ENCODE measurements at places on chromosomes 11 and 22.
A peak's percentile ranks its signal among the peaks of the same experiment; 100 is the strongest.

- DNase-seq = no peak
Measured at GRCh38 chr22:43838571-43839307, 23.6 kb downstream of the SULT4A1 start.

GRCh38 chr11:110475671-110476070 lies 45.9 kb downstream of the FDX1 start:
- no peak for DNase-seq

- no peak for DNase-seq
Measured at GRCh38 chr11:114977651-114978050, 299.3 kb downstream of the NXPE2 start.

GRCh38 chr11:6240781-6241180 lies 1.9 kb downstream of the CNGA4 start:
- no peak for DNase-seq

GRCh38 chr11:108199446-108200321 lies 22.8 kb downstream of the NPAT start:
- DNase-seq = peak; percentile 15

GRCh38 chr11:118623269-118623655 lies 15.8 kb downstream of the PHLDB1 start:
- DNase-seq = no peak

DNA sequence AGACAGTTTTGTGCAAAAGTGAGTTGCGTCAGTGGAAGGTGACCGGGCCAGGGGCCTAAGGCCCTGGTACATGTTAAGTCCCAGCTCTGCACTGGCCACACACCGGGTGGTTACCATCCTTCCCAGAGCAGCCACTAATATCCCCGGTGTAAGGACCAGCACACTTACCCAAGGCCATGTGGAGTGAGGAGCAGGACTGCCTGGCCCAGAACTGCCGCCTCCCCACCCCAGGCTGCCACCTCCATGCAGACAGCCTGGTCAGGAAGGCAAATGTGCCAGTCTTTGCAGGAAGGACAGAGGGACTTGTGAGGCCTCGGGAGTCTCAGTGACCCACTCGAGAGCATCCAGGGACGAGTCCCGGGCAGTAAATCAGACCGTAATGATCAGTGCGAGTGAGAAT lies 102.9 kb downstream of the MORC2 start:
- no peak for DNase-seq

DNA sequence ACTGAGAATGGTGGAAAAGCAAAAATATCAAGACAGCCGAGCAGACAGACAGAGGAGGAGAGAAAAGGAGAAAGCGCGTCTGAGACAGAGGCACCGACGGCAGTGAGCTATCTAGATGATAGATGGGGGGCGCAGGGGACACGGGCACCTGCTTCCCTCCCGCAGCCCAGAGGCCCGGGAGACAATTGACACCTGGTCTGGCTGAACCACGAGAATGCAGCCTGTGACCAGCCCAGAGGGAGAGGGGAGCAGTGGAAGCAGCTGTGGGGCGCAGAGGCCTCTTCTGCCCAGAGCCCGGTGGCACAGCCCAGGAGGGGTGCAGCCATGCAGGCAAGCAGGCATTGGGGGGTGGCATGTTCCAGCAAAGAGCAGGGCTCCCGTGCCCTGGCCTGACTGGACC lies 48.2 kb downstream of the ELFN2 start:
- DNase-seq = no peak

GRCh38 chr11:7516475-7516874 lies 2.7 kb downstream of the PPFIBP2 start:
- no peak for DNase-seq

GRCh38 chr11:61505640-61506155 lies 2.9 kb upstream of the LRRC10B start:
- DNase-seq = no peak

- no peak for DNase-seq
Measured at GRCh38 chr11:5556596-5557188, 8.4 kb upstream of the OR52H1 start.

DNA sequence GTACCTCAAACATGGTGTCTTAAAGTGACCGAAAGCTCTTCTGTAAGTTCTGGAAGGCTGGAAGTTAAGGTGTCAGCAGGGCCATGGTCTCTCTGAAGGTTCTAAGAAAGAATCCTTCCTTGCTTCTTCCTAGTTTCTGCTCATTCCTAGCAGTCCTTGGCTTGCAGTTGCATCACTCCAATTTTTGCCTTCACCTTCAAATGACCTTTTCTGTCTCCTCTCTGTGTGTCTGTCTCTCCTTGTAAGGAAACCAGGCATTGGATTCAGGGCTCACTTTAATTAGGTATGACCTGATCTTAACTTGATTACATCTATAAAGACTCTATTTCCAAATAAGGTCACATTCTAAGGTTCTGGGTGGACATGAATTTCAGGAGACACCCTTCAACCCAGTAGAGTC lies 8.7 kb downstream of the AASDHPPT start:
- DNase-seq = no peak

GRCh38 chr11:67438158-67438902 lies 848 bp upstream of the PTPRCAP start:
- no peak for DNase-seq

DNA sequence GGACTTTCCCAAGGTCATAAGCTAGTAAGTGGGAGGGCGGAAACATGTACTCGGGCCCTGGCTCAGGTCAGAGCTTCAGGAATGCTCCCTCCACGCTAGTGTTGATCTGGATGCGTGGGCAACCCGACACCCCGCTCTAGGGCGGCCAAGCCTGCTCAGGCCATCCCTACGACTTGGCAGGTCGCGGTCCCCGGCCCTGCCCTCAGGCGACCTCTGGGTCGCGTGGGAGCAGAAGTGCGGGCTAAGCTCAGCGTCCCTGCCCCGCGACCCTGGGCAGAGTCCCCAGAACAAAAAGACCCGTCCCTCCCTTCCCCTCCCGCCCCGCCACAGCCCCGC lies 781 bp upstream of the TEF start:
- DNase-seq = peak; percentile 83

GRCh38 chr11:9681583-9682372 lies 17.9 kb downstream of the SWAP70 start:
- no peak for DNase-seq

- DNase-seq = peak; percentile 86
Measured at GRCh38 chr11:74636630-74637184, 44.3 kb downstream of the POLD3 start.

DNA sequence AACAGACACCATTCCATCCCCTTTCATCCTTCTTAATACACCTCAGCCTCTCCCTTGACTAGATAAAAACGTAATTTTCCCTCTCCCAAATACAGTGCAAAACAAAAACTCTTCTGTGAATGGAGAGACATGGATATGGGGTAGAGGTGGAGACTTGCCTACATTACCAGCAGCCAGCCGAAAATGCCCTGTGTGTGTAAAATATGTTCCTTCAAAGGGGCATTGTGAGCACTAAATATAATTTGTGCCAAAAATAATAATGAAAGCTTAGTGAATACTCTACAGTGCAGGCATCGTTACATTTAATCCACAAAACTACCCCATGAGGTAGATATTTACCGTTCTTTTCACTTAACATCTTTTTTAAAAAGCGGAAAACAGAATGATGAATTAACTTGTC lies 1.0 kb upstream of the TRIM44 start:
- no peak for DNase-seq

DNA sequence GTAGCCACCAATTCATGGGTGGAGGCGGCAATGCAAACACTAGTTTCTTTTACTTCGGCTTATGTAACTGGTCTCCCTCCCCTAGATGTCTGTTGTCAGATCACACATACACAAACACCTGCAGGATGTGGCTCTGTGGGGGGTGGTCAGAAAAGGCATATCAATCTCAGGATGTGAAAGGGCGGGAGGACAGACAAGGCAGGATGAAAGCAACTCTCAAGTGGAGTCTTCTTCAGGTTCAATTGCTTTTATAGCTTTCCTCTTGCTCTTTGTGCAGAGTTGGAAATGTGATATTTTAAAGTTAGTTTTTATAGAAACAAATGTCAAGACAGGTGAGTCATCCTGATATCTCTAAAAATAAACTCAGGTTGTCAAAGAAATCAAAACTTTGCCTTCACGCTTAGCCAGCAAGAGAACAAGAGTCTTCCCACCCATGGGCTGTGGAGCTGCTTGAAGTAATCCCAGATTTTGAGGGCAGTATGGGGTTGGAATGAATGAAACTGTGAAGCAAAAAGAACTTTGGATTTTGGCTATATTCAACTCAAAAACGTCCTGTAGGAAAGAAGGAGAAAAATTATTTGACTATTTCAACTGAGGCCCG lies 423.4 kb downstream of the GUCY1A2 start:
- DNase-seq = no peak

GRCh38 chr22:43572710-43573109 lies 160.9 kb downstream of the MPPED1 start:
- DNase-seq = no peak

DNA sequence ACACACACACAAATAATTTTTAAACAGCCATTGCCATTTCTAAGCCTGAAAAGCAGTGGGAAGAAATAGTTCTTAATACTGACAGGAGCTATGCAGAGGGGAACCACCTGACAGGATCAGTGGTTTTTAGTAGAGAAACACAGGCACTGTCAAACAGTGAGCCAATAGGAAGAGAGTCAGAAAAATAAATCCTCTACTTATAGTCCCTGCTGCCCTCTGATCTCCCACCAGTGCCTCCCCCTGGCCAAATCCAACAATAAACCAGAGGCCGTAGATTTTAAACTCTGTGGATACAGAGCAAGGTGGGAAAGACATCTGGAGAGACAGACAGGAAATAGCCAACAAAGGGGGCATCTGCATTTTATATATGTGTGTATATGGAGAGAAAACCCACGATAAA lies 7.9 kb upstream of the OR56B4 start:
- no peak for DNase-seq

GRCh38 chr11:61820174-61820573 lies 3.4 kb upstream of the FADS1 start:
- no peak for DNase-seq

DNA sequence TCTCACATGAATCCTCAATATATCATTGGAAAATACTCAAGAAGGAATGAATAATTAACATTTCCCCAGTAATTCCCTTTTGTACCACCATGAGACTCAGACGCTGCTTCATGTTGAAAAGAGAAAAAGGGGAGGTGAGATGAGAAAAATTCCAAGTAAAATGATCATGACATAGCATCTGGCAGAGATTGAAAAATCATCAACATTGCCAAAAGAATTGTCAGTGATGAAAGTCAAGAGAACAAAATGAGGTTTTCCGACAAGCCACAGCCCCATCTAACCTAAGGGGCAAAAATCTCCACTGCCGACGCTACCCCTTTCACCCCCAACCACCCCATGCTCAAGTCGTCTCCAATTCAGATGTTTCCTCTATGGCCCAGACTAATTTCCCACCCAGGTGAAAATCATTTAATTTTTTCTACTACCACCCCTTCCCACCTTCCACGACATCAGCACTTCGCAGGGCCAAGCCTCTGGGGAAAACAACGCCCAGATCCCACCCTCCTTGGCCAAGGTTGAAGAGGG lies 1.2 kb downstream of the RAB6A start:
- DNase-seq = peak; percentile 35

DNA sequence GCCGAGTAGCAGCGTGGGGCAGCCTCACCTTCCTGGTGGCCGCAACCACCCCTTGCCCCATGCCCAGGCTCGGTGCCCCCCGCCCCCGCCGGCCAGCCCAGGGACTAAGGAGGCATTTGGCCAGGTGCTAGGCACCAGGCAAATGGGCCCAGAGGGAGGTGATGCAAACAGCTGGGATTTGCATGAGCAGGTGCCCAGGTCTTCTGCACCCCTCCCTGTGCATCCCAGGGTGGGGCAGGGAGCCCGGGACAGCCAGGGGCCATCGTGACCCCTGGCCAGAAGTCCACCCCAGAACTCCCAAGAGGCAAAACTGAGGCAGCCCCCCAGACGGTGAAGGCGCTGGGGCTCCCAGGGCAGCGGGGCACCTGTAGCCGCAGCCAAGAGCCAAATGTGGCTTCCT lies 18.1 kb downstream of the TRPM5 start:
- no peak for DNase-seq

DNA sequence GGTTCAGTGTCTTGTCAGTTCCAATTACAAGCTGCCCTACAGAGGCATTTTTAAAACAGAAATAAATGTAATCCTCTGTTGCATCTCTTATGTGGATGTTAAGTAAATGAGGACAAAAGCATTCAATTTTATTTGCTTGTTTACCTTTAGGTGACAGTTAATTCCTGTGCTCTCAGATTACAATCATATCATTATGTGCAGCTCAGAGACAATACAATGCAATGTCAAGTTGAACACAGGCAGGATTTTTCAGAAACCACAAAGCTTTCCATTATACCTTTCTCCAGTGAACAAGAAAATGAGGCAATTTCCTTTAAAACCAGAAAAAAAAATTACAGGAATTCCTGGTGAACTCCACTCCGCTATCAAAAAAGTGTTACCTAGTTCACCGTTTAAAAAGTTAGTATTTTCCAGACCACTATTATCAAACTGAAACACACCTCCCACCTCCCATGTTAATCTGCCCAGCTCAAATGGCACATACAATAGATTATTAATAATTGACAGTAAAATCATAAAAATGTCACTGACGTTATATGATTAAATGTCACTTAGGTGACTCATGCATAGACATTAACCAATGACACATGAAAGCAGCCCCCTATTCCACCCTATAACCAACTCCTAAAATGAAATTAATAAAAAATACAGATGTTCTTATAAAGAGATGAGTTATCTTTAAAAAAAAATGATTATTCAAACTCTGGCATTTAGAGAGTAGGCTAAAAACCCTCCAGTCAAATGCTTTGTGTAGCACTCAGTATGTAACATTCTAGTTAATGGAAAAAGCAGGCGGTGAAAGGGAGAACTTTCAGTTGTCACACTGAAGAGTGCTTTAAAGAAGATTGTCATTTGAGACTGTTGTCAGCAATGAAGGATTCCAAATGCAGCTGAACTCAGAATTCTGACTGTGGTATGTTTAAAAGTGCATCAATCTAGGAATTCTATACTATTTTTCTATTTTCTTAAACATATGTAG lies 98.6 kb downstream of the MUC15 start:
- no peak for DNase-seq

- DNase-seq = no peak
Measured at GRCh38 chr11:69554849-69555248, 73.4 kb downstream of the LINC01488 start.

- DNase-seq = no peak
Measured at GRCh38 chr11:47464483-47464882, 15.5 kb upstream of the RAPSN start.

GRCh38 chr22:20034143-20034542 lies 13.2 kb downstream of the TANGO2 start:
- no peak for DNase-seq

DNA sequence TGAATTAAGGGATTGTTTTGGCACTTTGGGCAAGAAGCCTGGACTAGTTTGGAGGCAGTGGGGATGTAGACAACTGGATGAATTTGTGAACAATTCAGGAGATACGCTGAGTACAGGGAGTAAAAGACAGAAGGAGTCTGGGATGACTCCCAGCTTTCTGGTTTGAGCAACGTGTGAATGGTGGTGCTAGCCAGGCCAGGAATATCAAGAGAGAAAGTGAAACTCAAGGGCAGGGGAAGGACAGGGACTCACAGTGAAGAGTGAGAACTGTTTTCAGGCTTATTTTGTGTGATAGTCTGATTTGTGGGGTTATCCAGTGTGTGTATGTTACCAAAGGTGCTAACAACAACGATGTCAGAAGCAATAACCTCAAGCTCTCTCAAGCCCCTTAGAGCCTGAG lies 15.9 kb downstream of the CHRM1 start:
- no peak for DNase-seq

Data from AG08395 (cell line).